Hematopoietic multipotent progenitor cell treated with erythropoietin and hydrocortisone succinate and interleukin-3 and kit ligand, for 8 days (in vitro differentiated cells): ENCODE measurements at places on chromosomes 13 and 19.

- DNase-seq = no peak
Measured at GRCh38 chr19:30064348-30064699, 122.3 kb downstream of the URI1 start.

DNA sequence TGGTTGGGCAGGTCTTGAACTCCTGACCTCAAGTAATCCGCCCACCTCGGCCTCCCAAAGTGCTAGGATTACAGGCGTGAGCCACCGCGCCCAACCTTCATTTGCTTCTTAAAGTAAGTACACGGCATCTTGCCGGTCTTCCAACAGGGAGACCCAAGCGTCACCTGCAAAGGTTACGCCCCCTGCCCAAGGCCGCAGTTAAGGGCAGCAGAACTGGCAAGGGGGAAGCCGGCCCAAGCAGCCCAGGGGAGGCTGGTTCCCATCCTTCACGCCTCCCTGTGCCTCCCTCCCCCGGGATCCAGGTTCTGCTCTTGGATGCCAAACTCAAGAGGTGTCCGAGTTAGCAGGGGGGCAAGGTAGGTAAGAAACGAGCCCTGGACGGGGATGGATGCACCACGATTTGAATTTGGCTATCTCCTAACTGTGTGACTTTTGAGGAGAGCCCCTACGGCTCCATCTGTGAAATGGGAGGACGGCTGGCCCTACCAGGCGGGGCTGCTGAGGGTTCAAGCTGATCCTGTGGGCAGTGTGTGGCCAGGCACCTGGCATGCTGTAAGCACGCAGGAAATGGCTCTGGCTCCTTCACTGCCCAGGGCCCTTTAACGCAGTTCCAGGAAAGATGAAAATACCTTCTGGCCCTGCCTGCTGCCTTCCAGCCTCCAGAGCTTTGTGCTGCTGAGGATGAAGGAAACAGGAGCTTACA, 9.0 kb downstream of the RFX1 start:
- no peak for DNase-seq

- DNase-seq = no peak
Measured at GRCh38 chr13:61700181-61700580, 284.5 kb upstream of the PCDH20 start.

DNA sequence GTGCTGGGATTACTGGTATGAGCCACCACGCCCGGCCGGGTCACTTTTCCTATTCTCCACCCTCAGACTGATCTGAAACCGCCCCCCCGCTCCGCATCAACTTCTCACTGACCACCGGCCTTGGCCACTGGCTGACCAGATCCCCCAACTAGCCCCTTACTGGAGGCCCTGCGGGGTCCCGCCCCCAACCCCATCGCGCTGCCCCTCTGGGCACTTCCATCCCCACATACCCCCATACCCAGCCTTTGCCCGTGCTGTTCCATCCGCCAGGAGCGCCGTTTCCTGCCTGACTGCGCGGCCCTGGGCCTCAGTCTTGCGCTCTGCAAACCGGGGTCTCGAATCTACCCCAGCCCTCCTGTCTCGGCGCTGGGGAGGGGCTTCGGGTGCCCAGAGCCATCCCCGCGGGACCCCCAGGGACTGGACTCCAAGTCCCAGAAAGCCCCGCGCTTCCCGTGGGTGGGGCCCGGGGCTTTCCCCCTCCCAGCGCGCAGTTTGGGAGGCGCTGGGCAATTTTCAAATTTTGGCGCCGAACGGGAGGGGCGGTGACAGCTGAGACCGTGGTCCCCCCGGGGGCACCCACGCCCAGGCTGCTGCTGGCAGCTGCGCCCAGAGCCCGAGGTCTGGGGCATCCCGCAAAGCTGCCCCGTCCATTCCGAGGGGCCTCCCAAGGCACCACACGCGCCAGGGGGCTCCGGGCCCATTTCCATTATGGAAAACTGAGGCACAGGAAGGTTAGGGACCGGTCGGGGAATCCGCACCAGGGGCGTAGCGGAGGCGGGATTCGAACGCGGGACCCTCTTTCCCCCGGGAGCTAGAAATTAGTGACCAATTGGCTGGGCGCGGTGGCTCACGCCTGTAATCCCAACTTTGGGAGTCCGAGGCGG, 5.2 kb upstream of the LMNB2 start:
- DNase-seq = peak; percentile 75

DNA sequence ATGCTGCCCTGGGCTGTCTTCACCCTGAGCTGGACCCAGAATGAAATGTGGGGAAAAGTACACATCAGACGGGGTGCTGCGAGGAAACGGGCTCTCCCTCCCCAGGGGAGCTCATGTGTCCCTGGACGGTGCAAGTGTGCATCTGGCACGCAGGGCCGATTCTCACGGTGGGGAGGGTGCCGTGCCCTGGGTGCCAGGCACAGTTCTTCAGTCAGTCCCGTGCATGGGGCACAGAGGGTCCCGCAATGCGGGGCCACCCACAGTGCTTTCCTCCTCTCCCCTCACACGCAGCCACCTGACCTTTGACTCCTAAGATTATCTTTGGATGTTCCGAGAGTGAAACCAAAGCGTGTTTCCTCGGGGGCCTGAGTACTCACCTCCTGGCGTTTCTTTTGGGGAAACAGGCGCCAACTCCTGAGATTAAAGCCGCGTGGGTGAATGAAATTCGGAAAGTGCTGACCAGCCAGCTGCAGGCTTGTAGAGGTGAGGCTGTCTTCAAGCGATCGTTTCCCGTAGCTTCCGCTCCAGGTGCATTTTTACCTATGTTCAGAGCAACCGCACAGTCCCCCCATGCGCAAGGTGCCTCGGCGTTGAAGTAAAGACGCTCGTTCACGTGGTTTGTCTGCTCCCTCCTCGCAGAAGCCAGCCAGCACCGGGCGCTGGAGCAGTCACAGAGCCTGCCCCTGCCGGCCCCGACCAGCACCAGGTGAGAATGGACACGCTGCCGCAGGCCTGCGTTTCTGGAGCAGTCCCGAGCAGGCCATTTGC, 17.5 kb upstream of the F7 start:
- DNase-seq = no peak

DNA sequence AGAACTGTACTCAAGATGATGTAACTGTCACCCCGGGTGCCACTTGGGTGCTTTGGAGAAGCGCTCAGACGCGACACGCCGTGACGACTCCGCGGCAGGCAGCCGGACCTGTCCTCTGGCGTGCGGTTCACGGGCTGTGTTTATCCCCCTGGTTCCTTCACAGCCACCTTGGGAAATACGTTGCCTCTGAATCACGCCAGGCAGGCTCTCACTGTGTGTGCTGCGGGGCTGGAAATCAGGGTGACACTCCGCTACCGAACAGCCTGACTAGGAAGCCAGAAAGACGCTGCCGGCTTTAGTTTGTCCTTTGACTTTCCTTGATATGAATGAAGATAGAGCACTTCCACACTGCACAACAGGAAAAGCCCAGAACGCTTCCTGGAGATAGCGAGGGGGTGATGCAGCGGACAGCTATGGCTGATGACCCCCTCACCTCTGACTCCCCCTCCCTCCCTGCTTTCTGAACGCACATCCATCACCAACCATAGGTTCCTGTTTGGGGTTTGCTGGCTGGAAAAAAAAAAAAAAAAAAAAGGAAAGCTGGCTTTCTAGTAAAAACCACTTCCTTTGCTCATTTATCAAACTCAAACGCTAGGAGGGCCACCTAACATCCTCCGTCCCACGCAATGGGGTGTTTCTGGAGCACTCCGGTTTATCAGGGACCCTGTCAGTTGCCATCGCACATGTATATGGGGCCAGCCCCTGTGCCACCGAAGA, 3.7 kb upstream of the GP6 start:
- DNase-seq = peak; percentile 26

- peak; percentile 71 for DNase-seq
Measured at GRCh38 chr13:33017323-33017929, 1.2 kb downstream of the KL start.

DNA sequence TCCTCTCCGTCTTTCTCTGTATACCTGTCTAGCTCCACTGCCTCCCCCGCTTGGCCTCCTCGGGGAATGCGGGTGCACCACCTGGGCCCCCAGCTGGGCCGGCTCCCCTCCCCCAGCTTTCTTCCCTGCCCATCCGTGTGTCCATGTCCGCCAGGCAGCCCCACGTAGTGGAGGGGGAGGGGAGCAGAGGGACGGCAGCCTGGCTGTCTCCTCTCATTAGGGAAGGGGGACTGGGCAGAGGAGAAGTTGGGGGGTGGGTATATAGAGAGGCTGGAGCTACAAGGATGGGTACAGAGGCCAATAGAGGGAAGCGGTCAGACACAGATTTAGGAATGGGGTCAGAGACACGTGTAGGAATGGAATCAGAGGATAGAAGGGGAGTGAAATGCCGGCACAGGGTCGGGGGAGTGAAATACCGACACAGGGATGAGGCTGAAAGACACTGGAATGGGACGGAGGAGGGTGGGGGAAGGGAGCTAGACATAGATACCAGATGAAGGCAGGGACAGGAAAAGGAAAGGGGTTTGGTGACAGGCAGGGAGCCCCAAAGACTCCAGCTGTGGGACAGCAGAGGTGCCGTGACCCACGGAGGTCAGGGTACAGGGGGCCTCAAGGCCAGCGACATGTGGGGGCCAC, 2.8 kb downstream of the NECTIN2 start:
- no peak for DNase-seq

DNA sequence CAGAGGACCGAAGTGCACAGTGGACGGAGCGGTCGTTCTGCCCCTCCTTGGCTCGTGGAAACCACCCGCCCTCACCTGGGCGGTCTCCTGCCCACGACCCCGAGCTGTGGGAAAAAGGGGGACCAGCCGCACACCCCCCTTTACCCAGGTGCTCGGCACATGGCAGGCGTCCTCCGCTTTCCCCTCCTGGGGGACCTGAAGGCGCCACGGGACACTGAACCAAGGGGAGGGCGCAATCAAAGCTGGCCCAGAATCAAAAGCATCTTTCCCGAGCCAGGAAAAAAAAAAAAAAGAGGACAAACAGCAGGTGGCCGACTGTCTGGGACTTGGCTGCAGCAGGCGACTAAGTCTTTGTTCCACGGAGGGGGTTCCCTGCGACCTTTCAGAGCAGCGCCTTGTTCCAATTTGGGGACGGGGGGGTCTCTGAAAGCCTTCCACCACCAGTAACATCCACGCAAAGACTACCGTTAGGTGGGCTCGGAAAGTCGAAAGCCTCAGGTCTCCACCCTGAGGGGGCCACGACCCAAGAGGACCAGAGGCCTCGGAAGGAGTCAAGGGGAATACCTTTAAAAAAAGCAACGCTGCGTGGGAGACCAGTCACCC, 1.1 kb downstream of the MBD3 start:
- DNase-seq = no peak

DNA sequence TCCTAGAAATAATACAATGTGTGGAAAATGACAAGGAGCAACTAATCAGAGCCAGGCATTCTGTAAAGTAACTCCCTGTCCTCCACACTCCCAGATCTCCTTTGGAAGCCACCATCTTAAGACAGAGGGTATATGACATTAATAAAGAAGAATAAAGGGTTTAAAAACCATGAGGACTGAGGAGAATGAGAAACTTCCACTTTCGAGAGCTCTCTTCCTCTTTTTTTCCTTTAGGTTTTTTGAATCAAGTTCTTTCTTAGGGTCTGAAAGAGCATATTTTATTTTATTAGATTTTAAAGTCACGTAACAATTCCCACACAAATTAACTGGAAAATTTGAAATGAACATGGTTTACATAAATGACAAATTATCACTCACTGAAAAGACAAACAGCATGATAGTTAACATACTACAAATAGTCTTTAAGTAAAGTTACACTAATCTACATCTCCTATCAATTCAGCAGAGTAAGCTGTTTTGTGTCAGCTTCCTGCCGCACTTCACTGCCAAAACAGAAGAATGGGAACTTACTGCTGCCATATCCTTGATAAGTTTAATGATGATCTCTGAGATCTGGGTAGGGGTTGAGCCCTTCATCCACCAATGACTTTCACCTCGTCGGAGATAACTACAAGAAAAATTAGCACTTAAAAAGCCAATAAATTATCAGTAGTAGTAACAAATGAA, 38.6 kb upstream of the FBXL3 start:
- no peak for DNase-seq

- no peak for DNase-seq
Measured at GRCh38 chr19:48342841-48343540, 17.6 kb downstream of the EMP3 start.

GRCh38 chr19:41030651-41031050, 39.6 kb downstream of the CYP2B6 start:
- no peak for DNase-seq

DNA sequence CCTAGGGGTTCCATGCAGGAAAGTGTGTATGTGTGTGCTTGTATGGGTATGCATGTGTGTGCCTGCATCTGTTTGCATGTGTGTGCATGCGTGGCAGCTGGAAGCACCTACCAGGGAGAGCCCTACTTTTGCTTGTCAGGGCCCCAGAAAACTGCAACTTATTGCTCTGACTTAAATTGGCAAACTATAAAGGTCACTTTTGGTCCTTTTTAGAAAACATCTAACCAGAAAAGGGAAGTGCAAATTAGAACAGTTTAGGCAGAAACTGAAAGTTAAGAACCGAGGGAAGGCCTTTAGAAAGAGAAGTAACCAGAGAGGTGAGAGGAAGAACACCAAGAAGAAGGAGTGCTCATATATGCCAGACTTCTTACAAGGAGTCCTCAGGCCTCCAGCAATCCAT, 32.5 kb downstream of the DLEU7 start:
- no peak for DNase-seq

GRCh38 chr13:98821372-98822224, 69.1 kb upstream of the SLC15A1 start:
- DNase-seq = no peak

- peak; percentile 88 for DNase-seq
Measured at GRCh38 chr19:42254850-42255765, at the start of gene ERF. Gene ERF (minus strand): TSS chr19:42255128. CDS start chr19:42254999, 129 bp downstream.

DNA sequence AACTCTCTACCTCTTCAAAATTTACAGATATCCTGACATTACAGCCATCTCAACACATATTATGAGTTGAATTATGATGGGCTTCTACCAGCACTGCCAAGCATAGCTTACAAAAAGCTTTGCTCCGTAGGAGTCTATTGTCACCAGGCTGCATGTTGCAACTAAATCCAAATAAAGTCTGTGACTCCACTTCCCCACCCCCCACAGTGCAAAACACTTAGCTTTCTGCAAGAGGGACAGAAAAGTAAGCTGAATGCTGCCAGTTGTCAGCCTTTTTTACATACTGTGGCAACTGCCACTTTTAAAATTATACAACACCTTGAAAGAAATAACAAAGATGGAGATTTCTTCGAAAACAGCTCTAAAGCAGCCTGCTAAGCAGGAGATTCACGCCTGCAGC, 189.1 kb downstream of the FGF14 start:
- no peak for DNase-seq

- DNase-seq = no peak
Measured at GRCh38 chr19:48907671-48908070, 7.6 kb downstream of the NUCB1 start.

GRCh38 chr19:40639638-40639982, 38.4 kb downstream of the LTBP4 start:
- DNase-seq = no peak
